ENCODE measurements at places on chromosomes 2 and 18.

DNA sequence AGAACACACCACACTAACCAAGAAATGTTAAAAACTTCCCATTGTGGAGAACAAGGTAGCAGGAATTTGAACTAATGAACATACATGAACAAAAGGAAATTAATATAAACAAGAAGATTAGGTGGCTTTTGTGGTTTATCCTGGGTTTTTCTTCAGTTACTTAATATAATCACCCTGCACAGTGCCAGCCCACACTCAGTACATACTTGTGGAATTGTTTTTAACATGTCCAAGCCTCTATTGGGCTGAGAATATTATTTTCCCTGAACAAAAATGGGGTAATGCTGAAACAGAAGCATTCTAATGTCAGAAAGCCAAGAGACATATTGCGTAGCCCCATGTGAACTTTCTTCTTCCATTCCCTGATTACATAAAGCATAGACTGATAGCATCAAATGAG, 202.8 kb downstream of the DNER start:
- DNase-seq: no peak

DNA sequence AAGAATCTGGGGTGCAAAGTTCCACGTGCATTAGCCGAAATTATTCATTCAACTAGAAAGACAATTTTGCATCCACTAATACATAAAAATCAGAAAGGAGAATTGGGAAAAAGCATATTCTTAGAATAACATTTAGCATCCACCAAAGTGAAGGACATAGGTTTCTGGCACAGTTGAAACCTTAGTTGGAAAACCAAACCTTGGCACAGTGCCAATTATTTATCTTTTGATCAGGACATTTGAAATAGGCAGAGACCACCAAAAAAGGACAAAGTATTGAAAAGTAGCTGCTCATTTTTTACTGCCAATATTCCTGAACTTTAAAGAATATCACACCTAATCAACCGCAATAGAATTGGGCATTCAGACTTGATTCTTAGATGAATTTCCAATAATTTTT, 25.5 kb upstream of the NFU1 start:
- DNase-seq: no peak

DNA sequence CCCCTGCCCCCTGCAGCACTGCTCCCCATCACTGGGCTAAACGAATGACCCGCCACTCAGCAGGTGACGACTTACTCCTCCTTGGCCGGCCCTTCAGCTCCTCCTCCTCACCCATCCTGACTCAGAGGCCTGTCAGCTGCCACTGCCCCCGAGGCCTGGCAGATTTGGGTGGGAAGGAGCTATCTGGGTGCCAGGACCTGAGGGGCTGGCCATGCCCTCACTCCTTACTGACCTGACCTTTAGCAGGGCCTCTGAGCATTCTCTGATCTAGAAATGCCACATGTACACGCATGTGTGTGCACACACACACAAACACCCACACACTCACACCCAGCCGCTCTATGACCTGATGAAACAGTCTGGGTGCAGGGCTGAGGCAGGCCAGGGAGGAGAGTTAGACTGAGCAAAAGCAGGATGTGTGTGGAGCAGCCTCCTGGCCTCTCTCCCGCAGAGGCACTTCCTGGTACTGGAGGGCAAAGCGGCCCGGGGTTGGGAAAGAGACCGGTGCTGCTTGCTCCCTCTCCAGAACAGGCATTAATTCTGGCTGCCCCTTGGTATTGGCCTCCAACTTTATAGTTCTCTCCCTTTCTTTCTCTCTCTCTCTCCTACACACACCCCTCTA, 68.0 kb downstream of the ZFP36L2 start:
- DNase-seq: peak; percentile 89

DNA sequence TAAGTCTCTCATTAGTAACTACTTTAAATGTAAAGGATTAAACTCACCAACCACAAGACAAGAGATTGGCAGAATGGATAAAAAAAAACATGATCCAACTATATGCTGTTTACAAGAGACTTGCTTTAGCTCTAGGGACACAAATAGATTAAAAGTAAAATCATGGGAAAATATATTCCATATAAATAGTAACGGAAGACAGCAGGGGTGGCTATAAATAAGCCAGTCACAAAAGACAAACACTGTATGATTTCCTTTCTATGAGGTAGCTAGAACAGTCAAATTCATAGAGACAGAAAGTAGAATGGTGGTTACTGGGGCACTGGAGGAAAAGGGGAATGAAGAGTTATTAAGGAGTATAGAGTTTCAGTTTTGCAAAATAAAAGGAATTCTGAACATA, 145.2 kb downstream of the THADA start:
- no peak for DNase-seq

GRCh38 chr2:24490181-24490689, 819 bp upstream of the NCOA1 start:
- DNase-seq: peak; percentile 26

GRCh38 chr2:43569921-43570320, 25.9 kb downstream of the THADA start:
- no peak for DNase-seq

- no peak for DNase-seq
These were observed 859.1 kb upstream of the ACVR2A start for GRCh38 chr2:146985753-146986152.

DNA sequence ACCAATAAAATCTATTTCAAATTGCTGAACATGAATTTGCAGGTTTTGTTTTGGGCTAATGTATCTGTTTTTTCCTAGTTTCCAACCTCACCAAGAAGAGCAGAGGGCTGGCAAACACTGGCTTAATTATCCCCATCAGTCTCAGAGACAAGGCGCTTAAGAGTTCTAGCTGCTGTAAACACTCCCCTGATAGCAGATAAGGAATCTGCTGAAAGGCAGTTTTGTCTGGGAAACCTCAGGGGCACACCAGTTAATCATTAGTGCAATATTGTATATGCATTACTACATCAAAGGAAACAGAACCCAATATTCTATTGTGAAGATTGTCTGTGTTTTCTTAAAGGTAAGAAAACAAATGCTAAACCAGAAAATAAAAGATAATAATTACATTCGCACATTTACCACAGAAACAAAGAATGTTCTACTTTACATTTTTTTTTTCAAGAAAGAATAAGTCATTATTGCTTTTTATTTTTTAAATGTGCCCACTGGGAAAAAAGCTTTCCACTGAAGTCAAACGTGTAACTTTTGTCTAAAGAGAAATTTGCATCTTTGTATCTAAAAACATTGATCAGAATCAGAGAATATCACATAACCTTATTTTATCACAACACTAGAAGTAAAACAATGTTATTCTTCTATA, 179.1 kb downstream of the ERBB4 start:
- DNase-seq: no peak

GRCh38 chr2:220775856-220776488, 796.1 kb downstream of the EPHA4 start:
- no peak for DNase-seq

DNA sequence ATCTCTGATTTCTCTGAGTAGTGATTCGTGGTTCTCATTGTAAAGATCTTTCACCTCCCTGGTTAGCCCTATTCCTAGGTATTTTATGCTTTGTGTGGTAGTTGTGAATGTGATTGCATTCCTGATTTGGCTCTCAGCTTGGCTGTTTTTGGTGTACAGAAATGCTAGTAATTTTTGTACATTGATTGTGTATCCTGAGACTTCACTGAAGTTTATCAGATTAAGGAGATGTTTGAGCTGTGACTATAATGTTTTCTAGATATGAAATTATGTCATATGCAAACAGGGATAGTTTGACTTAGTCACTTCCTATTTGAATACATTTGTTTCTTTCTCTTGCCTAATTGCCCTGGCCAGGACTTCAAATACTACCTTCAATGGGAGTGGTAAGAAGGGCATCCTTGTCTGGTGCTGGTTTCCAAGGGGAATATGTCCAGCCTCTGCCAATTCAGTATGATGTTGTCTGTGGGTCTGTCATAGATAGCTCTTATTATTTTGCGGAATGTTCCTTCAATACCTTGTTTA, 251.9 kb upstream of the ZNF804A start:
- no peak for DNase-seq

DNA sequence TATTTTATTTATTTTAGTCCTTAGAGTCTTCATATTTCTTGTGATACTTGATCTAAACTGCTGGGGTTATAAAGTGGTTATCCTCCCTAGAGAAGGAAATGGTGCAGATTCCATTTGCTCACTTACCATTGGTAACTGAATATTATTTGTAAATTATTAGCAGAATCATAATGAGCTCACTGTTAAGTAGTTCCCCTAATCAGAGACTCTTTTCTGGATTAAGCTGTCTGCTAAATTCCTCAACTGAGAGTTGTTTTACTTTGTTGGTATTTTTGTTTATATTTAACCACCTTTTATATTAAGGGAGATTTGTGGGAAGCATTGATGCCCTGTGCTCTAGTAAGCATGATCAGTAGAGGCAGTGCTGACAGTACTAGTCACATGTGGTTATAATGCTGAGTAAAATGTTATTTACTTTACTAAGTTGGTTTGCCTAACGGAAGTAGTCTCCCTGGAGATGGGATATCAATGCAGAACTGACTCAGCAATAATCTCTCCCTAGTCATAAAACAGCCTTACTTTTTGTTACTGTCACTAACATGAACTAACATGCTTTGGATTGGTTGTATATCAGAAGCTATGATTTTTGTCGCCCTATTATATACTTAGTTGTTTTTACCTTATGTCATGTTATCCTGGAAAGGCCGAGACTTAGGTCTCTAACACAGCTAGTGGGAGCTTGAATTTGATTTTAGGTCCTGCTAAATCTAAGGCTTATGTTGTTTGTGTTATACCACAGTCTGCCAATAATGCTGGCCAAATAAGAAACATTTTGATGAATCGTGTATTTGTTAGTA, 166.7 kb downstream of the MCFD2 start:
- DNase-seq: peak; percentile 9

DNA sequence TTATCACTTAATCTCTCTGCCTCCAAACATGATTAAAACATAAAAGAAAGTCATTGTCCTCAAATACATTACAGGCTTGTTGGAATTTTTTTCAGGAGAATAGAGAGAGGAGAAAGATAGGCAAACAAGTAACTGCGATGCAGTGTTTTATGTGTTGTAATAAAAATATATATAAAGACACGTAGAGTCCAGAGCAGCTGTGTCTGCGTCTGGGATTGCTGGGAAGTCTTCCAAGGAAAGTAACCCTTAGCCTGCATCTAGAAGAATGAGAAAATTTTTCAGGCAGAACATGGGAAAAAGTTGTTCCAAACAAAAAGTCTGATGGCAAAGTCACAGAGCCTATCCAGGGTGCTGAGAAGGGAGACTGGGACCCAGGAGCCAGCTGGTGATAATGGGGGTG, 91.8 kb upstream of the ST6GAL2 start:
- no peak for DNase-seq

- DNase-seq: no peak
These were observed 14.8 kb upstream of the ZAP70 start for GRCh38 chr2:97698530-97698929.

DNA sequence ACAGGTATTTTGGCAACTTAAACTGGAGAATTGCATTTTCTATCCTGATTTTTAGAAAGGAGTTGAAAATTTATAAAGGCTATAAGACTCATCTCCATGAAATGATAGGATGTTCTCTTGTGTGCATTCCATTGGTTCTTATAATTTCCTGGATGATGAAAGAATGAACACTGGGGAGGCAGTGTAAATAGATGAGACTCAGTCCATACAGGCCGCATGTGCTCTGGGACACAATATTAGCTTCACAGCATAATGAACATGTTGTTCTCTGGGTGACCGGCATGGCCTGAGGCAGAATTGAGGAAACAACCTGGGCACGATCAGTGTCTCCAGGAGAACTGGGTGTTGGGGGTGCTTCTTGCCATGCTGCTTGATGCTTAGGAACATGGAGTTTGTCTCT, 38.8 kb downstream of the AOX1 start:
- DNase-seq: no peak

All from suppressor macrophage (primary cell).